COLO829 (cell line): ENCODE measurements at places on chromosomes 11 and 22.

GRCh38 chr11:75668451-75669297 lies at the start of gene MAP6:
Gene MAP6 (minus strand): TSS chr11:75669038. CDS start chr11:75668369, 669 bp downstream.
- no peak for DNase-seq

- DNase-seq: no peak
Observed at GRCh38 chr11:117966908-117967307, 19.3 kb upstream of the IL10RA start.

- DNase-seq: no peak
Observed at GRCh38 chr11:24216488-24216887, 280.4 kb upstream of the LUZP2 start.

DNA sequence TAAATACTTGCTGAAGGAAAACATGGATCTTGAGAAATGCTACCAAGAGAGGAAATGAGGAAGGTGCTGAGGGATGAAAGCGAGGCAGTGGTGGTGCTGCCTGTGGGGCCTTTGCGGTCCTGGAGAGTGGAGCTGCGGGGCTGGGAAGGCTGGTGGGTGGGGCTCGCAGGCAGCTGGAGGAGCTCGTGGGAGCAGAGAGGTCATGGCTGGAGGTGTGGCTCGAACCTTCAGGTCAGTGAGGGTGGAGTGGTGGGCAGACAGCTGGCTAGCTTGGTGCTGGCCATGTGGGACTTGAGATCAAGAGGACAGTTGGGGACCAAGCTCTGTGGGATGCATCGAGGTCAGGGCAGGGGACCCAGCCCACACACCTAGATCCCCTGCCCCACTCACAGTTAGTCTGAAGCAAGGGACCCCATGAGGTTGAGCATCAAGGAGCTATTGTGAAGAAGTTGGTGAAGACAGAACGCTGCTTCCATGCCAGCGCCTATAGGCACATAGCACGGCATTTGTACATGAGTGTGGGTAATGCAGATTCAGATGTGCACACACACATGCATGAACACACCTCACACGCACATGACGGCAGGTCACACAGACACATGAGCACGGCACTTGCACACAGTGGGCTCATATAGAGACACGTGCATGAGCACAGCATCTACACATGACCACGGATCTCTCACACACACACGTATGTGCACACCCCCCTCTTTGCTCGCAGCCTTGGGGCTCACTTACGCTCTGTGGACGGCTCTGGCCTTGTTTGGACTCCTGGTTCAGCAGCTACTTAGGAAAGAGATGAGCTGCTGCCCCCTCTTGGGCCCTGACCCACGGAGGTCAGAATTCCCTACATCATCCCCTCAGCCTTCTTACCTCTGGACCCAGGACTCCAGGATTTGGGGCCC lies 30.4 kb downstream of the SHANK3 start:
- no peak for DNase-seq

DNA sequence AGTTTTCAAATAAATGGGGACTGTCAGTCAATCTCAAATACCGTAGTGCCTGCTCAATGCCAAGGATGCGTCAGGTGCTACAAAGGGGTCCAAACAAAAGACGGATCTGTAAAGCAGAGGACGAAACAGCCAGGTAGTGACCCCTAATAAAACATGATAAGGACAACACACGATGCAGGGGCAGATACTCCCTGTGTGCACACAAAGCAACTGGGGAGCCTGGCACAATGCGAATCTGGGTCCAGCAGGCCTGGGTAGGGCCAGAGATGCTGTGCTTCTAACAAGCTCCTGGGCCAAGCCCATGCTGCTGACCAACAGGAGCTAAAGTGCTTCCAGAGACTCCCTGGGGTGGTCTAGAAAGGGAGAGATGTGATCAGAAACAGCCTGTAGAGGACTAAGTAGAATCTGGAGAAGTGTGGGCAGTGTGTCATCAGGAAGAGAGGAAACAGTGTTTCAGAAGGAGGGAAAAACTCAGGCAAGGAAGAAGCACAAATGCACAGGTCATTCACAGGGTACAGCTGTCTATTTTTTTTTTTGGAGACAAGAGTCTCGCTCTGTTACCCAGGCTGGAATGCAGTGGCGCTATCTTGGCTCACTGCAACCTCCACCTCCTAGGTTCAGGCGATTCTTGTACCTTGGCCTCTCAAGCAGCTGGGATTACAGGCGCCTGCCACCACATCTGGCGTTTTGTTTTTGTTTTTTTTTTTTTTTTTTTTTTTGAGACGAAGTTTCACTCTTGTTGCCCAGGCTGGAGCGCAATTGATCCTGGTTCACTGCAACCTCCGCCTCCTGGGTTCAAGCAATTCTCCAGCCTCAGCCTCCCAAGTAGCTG lies 74.5 kb downstream of the MICAL3 start:
- DNase-seq: no peak

DNA sequence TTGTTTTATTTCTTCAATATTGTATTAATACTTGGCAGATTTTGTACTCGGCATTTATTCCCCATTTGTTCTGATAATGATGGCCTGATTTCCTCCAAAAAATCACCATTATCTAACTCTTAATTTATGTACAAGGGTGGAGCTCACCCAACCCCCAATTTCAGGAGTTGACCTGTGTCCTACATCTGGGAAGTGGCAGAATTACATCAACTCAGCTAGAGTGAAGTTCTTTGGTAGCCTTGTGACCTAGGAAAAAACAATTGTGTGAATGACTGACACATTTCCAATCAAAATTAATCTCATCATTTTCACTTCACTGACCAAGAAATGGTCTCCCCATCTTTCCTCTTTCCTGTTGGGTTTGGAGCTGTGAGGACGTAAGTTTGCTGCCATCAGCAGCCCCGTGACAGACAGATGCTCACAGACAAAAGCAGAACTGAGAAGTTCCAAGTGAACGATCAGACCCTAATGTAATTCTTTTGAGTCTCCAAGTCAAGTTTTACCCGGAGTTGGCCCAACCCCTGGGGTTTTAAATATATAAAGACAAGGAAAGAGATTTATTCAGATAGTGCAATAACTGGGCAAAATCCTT lies 16.6 kb upstream of the MS4A6E start:
- no peak for DNase-seq
